ENCODE measurements at places on chromosomes 12 and 14. TPM values are rescaled to one million over a fixed set of nuclear protein-coding genes. Genes with fewer than 3 reads are reported as not detected.
A peak's percentile ranks its signal among the peaks of the same experiment; 100 is the strongest.

PPP1R3E gene
- total RNA-seq: 1.3 TPM

ZNF26 gene
- total RNA-seq: 8.6 TPM

MYF5 gene
- not detected for total RNA-seq

PLD4 gene
- total RNA-seq: not detected

- DNase-seq: no peak
These were observed 246.9 kb downstream of the DPF3 start for GRCh38 chr14:72646861-72647528.

GRCh38 chr14:24382064-24382371, 14.0 kb downstream of the NFATC4 start:
- no peak for DNase-seq

DNA sequence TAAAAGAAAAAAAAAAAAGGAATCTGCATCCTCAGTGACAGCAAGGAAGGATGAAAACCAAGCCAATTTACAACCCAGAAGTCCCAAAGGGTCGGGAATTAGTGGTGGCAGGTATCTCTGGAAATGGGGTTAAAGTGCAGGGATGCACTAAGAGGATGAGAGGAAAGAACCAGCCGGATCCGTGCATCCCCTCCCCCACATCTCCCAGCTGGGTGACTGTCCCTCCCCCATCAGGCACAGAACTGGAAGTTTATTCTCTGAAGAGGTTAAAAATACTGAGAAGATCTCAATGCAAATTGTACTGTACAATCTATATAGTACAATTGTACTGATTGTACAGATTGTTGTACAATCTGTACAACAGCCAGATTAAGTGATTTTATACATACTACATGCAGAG, 15.4 kb downstream of the CLMN start:
- DNase-seq: no peak

DNA sequence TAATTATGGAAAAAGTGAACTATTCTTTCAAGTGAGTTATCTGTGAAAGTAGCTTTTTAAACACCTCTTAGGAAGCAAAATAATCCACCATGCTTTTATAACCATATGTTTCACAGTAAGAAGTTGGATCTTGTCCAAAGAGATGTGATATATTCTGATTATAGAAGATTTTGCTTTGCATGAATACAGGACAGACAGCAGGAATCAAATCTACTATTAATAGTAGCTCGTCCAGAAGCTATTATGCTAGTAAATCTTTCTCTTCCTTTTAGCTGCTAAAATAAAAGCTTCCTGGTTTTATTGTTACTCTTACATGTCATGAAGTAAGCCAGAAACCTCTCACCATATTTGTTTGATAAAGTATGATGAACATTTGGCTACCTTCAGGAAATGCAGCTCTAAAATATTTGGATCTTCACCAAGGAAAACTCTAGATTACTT, 257.0 kb downstream of the IPO8 start:
- no peak for DNase-seq

- DNase-seq: no peak
These were observed 143.6 kb upstream of the SLC16A7 start for GRCh38 chr12:59452259-59452658.

CPNE6 gene
- not detected for total RNA-seq

DNA sequence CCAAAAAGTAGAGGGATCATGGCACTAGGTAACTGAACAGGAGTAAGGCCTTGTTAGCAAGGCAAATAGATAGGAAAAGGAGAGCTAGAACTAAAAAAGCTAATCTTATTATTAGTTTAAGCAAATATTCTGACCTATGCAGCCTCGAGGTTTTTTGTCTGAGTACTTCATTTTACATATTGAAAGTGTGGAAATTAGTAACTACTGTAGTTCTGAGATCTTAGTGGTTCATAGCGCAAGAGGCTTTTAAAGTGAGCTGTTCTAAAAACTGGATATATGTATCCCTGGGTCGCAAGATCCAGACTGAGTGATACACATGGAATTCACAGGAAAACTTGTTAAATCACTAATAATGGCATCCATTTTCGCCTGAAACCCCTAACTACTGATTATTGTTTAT, 411.0 kb upstream of the SOX5 start:
- no peak for DNase-seq

DNA sequence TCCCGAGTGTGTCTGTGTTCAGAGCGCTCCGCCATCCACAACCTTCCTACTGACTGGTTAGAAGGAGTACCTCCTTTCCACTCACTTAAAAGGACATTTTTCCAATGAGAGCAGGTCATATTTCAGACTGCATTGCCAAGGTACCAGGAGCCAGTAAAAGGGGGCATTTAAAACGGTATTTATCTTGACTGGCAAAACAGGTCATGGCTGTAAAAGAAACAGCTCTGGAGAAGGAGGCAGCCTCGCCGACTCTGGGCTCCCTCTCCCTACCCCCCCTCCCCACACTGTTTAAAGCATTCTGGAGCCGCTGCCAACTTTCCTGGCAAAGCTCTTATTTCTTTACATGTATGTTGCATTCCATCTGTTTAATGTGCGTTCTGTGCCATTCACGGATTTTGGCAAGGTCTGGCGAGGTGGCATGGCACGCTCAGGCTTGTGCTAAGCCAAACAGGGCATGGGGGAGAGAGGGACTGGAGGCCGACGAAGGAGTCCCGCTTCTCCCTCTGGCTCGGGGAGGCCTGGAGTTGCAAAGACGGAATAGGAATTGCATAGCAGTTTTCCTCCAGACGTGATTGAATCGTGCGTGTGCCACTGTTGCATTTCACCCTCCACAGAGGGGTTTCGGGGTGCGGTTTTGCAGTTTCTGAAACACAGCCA, 41.2 kb upstream of the MED13L start:
- no peak for DNase-seq

CRIP2 gene
- total RNA-seq: 515 TPM

PTPRO gene
- total RNA-seq: not detected

DNA sequence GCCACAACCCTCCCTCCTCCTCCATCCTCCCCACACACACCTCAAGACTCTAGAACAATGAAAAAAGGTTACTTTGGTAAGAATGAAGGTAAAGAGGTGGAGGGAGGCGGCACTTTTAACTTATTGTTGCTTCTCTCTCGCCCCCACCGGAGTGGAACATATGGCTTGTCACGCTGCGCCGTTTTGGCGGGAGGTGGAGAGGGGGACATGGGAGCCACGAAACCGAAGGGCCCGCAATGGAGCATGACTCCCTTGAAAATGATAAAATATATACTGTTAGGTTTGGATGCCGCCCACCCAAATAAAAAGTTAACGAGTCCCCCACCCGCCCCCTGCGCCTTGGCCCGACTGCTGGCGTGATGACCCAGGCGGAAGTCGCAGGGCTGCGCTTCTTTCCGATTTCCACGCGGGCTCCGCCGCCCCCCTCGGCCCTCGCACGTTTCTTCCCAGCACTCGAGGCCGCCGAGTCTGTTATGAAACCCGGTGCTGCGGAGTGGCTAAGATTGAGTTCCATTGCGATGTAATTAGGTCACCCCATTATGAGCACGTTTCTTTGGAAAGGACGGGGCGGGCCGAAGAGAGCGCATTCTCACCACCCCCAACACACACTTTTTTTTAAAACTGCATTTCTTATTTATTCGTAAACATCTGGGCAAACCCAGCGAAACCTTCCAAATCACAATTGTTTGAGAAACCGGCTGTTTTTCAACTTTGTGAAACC, 1.4 kb upstream of the ZFP36L1 start:
- DNase-seq: no peak

DNA sequence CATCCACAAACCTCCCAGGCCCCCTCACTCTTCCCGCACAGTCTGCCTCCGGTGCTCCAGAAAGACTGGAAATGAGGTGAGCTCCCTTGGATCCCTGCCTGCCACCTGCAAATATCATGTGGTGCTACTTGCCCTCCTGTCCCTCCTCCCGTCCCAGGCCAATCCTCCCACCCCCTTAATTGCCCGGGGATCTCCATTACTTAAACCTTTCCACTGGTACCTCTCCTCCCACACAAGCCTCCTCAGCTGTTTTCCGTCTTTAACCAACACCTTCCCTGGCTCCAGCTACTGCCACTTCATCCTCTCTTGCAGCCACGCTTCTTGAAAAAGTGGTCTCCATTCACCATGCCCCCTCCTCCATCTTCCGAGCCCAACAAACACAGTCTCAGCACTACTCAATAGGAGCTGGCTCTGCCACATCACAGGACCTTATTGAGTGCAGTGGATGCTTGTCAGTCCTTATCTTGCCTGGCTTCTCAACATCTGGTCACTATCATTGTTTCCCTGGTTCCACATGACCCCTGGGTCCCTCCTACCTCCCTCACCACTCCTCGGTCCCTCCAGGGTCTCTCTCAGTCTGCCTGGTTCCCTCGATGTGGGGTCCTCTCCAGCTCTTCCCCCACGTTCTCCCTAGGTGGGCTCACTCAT, 11.5 kb downstream of the FAIM2 start:
- DNase-seq: no peak

NOP9 gene
- total RNA-seq: 19.3 TPM

DNA sequence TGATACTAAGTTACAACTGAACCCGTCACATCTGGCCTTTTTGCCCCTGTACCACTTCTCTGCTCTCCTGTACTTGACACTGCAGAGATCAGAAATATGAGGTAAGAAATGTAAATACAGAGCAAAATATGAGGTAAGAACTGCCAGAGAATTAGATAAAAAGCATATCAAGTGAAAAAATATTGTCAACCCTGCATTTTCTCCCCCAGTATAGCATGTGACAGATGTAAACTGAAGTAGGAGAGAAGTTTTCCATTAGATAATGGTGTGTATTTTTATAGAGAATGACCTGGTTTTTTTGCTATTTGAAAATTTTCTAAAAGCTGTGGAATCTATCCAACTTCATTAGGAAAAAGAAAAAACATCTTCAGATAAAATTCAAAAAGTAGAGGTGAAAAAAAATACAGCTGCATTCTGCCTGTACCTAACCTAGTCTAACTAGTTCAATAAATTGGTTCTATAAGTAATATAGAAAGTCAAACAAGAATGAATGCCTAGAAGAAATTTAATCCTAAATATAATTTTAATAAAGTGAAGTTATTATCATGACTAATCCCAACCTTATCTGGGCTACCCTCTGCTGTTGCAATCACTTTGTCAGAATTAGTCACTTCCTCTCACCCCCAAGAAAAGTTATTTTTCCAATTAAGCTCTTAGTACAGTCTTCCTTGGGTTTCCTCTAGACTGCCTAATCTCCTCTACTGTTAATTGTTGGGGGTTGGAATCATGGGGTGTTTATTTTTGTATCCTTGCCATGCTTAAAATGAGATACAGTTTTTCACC, 210.0 kb downstream of the RASSF9 start:
- DNase-seq: peak; percentile 76

SAMD15 gene
- total RNA-seq: 3.3 TPM

- no peak for DNase-seq
These were observed 553.6 kb upstream of the ATP2B1 start for GRCh38 chr12:90262251-90262650.

DNA sequence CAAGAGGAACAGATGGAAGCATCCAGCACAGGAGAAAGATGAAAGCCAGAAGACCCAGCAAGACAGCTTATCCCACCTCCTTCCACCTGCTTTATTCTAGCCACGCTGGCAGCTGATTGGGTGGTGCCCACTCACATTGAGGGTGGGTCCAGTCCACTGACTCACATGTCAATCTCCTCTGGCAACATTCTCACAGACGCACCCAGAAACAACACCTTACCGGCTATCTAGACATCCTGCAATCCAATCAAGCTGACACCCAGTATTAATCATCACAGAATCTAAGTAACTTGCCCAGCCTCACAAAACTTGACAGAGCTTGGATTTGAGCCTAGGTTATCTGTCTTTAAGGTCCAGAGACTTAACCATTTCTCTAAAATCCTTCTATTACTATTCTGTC, 208.9 kb downstream of the PAH start:
- DNase-seq: no peak

GRCh38 chr12:21301-22189, 45.0 kb upstream of the IQSEC3 start:
- DNase-seq: no peak

DNA sequence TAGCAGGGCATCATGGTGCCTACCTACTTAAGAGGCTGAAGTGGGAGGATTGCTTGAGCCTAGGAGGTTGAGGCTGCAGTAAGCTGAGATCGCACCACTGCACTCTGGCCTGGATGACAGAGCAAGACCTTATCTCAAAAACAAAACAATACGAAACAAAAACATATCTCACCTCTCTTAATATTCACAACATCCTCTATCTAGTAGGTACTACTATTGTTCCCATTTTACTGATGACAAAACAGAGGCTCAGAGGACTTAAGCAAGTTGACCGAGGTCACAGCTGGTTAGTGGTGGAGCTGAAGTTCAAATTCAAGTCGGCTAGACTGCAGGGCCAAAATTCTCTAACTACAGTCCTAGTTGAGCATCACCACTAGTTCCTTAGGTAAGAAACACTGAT, 172.3 kb upstream of the EEA1 start:
- DNase-seq: no peak

SLC4A8 gene
- total RNA-seq: 3.4 TPM

DNA sequence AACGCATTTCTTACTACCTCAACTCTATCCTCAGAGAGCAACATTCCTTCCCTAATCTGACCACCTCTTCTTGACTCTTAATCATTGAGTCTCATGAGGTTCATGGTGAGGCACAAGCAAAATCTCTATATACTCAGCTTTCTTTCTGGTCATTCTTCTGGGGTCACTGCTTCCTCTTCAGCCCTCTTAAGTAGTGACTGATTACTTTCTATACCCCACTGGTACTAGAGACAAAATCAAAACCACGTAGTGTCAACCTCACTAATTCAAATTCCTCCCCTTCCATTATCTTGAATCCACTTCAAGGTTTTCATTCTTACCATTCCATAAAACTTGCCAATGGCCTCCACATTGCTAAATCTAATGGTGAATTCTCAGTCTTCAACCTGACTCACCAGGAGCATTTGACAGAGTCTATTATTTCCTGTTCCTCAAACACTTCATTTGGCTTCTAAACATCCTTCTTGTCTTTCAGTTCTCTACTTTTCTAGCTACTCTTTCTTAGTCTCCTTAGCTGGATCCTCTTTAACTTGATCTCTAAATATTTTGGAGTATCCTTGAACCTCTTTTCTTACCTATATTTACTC, 6.8 kb downstream of the WDHD1 start:
- no peak for DNase-seq

GRCh38 chr12:53099071-53099882, 1.8 kb downstream of the IGFBP6 start:
- peak; percentile 41 for DNase-seq

- DNase-seq: peak; percentile 14
These were observed at the start of gene TWF1 for GRCh38 chr12:43805860-43806736. TSS of gene TWF1 (minus strand) at chr12:43806317. CDS start at chr12:43806245, 72 bp downstream.

OTUB2 gene
- total RNA-seq: 5.7 TPM

DNA sequence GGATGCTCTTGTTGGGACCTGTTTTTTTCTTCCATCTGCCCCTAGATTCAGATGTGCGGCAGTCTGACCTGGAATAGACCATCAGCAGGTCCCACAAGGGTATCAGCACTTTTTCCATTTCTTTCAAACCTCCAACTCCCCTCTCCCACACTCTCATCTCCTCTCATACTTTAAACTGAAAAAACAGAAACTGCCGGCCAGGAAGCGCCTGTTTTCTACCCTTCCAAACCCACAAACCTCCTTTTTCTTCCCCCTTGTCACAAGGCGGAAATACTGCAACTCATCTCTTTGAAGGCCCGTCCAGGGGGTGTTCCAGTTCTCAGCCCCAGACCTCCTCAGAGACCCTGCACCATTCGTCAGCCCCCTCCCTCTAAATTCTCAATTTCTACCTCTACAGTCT, 62.5 kb upstream of the FKBP4 start:
- no peak for DNase-seq

Measured in glomerular endothelial cell (primary cell).